ENCODE measurements at places on chromosomes 4 and X.

DNA sequence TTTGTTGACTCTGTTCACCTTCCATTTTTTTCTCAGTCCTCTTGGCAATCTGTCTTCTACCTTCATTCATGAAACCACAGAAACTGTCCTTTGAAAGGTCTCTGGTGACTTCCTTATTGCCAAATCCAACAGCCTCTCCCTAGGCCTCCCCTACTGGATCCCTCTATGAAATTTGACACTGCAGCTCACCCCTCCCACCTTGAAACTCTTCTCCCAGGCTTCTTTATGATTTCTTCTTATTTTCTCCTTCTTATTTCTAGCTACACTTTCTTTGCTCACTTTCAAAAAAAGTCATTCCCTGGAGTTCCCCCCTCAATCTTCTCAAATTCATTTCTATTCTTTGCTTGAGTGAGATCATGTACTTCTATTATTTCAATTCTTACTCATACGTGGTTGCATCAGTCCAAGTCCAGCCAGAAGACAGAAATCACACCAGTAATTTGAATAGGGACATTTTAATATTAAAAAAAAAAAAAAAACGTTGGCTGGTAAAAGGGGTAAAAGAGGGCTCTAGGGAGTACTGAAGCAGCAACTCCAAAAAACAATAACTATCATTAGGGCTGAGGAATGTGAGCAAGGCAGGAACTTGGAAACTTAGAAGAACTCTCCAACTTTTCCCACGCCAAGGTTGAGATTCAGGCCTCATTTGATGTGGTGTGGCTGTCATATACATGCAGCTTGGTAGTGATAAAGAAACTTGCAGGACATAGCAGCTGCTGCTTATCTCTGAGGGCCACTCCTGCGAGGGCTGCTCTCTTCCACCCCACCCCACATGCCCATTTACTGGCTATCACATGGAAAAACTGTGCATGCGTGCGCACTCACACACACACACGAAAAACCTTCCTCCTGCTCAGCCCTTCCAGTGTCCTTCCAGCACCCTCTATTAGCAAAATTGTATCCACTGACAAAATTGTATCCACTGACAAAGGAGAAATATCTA lies 169.8 kb upstream of the GALNT7 start:
- no peak for DNase-seq

- no peak for DNase-seq
Measured at GRCh38 chr4:154457471-154457870, 34.1 kb downstream of the DCHS2 start.

GRCh38 chr4:151718984-151719955 lies 41.5 kb downstream of the GATB start:
- no peak for DNase-seq

DNA sequence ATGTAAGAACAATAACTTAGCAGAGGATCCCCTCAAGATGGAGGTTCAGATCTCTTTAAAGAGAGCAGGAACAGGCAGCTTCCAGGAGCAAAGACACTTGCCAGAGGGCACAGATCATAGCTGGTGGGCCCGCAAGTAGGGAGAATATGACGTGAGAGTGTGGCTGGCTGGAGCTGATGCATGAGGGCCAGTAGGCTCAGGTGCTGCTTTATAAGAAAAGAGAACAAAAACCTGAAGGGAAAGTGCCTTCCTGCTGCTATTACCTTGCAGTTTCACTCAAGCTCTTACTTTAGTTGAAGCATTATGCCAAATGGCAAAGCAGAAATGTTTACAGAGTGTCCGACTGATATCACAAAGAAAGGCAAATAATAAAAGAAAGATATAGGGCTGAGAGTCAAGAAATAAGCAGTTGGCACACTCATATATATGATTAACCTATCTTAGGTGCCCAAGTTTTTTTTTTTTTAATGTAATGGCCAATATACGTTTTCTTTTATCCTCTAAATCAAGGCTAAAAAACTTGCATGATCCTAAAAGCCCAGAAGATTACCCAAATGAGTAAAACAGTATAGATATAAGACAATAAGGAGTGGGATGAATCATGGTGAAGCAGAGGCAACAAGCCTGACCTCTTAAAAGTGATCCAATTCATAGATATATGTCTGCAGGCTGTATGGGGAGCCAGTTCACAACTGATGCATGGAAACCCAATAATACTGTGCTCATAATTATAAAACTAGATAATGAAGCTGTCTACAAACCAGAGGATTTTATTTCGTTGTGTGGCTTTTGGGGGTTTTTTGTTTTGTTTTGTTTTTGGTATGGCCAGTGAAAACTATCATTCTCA lies 12.6 kb downstream of the NR0B1 start:
- no peak for DNase-seq

GRCh38 chr4:76326515-76326914 lies 20.0 kb downstream of the STBD1 start:
- DNase-seq: no peak

DNA sequence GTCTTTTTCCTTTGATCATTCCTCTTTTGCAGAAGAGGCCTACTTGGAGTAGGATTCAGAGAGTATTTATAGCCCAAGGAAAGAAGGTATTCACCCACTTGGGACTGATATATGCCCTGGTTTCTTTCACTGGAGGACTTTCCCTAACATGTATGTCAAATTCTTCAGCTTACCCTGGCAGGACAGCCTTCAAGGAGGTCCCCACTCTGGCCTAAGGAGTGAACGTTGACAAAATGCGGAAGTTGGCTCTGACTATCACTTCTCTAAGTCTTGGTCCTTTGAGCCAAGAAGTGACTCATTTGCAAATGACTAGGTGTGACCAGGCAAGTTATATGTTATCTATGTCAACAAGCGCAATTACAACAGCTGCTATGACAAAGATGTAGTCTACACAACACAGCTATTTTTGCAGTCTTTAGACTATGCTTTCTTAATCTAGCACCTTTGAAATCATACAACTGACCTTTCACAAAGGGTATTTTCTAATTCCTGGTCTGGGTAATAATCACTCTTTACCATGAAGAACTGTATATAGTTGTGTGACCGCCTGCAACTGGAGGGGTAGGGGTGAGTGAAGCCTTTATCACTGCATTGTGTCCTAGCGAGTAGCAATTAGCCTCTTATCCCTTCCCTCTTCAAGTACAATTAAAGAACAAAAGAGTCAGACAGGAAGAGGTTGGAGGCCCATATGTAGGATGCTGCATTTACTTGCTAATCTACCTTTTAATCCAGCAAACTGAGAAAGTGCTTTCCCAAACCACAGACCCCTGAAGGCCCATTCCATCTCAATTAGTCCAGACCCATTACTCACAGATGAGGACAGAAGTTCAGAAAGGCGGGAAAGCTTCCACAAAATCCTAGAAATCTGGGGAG lies 50.1 kb downstream of the RASGEF1B start:
- DNase-seq: no peak

DNA sequence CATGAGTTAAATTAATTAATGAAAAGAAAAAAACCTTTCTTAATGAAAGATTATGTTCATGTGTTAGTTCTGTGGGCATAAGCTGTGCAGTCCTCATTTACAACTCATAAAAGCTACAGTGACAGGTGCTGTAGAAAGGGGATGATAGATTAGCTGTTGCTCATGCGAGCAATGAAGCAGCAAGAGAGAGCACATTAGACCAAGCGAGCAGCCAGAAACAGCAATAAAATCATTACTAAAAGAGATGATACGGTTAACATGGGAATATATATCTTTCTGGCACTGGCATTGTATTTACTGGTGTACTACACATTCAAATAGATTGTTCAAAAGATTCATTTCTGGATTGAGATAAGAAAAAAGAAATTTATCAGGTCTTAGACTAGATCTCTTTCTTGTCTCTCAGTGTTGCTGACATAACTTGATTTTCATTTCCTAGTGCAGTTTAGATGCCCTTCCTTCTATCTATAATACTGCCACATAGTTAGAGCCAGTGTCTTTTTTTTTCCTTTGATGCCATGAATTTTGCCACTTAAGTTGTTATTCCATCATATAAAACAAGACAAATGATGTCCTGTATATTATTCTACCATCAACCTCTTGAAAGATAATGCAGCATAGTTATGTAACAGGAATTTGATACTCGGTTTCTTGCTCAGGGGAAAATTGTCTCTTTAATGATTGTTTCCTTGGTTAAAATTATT lies 164.6 kb downstream of the BANK1 start:
- no peak for DNase-seq

DNA sequence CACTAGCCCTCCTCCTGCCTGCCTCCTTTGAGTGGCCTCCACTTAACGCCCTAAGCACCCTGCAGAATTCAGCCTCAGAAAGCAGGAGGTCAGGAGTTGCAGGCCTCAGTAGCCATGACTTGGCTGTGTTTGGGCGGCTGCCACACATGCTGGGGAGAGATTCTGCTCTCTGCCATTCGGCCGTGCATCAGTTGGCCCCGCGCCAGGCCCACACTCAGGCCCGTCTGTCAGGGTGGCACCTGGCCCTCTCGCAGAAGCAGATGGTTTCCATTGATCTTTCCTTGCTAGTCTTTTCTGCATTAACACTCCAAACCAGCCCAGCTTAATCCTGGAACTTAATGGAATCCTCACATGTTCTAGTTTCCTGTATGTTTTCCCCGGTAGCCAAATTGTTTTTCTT lies 30.7 kb upstream of the ATP6AP2 start:
- peak; percentile 79 for DNase-seq

GRCh38 chr4:124483048-124483906 lies 229.3 kb downstream of the ANKRD50 start:
- no peak for DNase-seq

- no peak for DNase-seq
Measured at GRCh38 chr4:24850674-24851073, 55.3 kb downstream of the SOD3 start.

DNA sequence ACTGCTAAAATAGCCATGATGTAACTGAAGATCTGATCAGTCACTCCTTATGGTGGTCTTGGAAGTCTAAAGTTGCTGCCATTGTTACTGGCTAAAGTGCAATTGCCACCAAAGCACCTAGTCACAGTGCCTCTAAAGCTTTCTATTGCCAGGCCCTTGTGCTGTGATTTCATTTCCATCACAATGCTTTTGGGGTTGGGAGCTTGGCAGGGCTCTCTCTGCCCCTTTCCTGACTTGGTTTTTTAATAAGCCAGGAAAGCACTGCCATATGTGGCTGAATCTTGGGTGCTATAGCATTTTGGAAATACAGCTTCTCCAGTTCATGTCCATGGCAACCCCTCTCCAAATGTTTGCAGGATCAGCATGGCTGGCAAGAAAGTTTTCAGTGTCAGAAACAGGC lies 1712.4 kb upstream of the TENM3 start:
- no peak for DNase-seq

GRCh38 chr4:88709989-88710388 lies 12.4 kb upstream of the NAP1L5 start:
- no peak for DNase-seq

DNA sequence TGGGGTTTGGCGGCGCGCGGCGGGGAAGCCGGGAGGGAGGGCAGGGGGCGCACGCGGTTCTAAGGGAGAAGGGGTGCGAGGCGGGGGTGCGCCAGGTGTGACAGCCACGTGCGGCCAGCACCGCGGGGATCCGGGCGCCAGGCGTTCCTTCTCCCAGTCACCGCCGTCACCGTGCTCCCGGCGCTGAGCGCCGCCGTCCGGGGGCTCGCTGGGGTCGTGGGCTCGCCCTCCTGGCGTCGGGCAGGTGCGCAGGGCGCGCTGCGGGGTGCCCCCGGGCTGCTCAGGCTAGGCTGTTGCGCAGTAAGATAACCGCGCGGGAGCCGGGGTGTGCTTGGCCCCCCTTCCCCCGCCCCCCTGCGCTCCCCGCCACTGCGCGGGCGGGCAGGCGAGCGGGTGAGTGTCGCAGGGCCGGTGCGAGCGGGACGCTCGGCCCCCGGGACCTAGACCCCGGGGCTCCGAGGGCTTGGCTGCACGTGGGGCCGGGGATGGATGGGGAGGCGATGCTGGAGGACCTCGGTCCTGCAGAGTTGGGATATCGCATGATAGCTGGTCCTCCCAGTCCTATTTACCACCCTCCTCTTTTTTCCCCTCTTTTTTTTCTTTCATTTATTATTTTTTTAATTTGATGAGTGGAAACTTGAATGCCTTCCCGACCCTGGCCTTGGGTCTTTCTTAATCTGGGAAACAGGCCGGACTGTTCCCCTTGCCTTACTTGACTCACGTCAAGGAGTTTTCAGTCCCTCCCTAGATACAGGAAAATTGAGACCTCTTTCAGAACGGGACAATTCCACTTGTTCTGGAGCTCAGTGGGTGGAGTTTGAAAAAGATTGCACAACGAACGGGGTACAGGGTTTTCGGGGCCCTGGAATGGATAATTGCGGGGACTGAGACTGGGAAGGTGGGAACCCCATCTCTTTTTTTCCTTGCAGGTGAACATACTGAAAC lies 797 bp downstream of the TXLNG start:
- peak; percentile 51 for DNase-seq

DNA sequence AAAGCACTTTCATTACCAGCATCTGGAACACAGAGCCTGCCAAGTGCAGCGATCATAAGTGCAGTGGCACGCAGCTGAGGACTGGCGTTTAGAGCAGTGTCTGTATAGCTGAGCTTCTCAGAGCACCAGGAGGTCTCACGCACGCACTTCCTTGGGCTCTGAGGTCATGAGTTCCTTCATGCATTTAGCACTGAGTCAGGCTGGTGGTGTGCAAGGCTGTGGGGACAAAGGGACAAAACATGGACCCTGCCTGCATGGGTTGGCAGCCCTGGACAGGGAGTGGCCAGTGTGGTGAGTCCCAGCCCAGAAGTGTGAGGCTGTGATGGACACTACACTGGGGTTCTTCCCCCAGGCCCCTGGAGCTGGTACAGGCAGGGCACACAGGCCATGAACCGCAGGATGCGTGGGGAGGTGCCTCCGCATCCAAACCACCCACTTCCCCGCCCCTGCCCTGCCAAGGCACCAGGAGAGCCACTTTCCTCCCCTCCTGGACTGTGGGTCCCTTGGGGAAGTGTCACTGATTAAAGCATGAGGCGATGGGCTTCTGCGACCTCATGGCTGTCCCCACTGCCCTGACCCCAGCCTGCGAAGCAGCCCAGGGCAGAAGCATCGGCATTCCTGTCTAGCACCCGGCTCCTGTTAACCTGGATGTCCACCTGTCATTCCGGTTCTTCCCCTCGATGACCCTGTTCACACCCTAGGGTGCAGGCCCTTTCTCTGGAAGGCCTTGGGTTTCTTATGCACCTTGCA lies 37.2 kb upstream of the GPR78 start:
- DNase-seq: no peak

- DNase-seq: no peak
Measured at GRCh38 chrX:142296421-142296820, 91.3 kb upstream of the MAGEC2 start.

GRCh38 chr4:7444731-7445130 lies 10.0 kb upstream of the PSAPL1 start:
- no peak for DNase-seq

GRCh38 chrX:108312957-108313356 lies 125.3 kb downstream of the COL4A6 start:
- no peak for DNase-seq

DNA sequence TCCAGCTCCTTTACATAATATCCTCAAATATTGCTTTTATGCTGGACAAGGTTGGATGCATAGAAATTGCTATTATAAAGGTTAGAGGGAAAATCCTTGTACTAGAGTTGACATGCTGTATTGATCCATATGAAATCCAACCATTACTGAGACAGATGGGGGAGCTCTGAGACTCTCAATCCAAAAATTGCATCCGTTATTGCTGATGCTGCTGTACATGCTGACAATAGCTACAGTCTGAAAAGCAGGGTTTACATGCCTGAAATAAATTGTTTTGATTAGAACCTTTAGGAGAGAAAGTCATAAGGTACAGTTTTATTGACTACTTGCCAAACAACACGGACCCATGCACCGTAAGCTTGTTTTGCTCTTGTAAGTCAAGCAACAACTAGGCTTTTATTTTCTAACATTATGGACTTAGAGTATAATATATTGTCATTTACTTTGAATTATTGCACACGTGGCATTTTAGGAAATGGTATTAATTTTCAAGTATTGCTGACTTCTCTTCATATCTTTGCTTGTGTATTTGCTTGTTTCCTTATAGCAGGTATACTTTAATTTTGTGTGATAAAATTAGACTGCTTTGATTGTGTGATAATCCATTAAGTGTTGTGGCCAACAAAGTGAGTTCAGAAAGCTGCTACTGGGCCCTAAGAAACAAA lies 1365.2 kb downstream of the STIM2 start:
- DNase-seq: no peak
